ENCODE measurements at places on chromosomes 2 and 18. TPM values are rescaled to one million over a fixed set of nuclear protein-coding genes. Genes with fewer than 3 reads are reported as not detected.

- H3K4me3 ChIP-seq, result no peak overlapping the region
- no peaks in the 10 kb centered on the region for H3K27me3 ChIP-seq
Measured at GRCh38 chr2:193556766-193557470, 1362.2 kb upstream of the TMEFF2 start.

- H3K4me3 ChIP-seq, result no peak overlapping the region
- H3K27me3 ChIP-seq, result no peaks in the 10 kb centered on the region
- H3K36me3 ChIP-seq, result no peaks in the 10 kb centered on the region
- DNase-seq, result no peak
Measured at GRCh38 chr18:51321696-51322095, 124.2 kb upstream of the MEX3C start.

GRCh38 chr2:231992888-231993287 lies 31.4 kb downstream of the DIS3L2 start:
- DNase-seq, result no peak
- peaks cover 3% of the 10 kb centered on the region for H3K4me1 ChIP-seq
- H3K27me3 ChIP-seq, result no peaks in the 10 kb centered on the region

DNA sequence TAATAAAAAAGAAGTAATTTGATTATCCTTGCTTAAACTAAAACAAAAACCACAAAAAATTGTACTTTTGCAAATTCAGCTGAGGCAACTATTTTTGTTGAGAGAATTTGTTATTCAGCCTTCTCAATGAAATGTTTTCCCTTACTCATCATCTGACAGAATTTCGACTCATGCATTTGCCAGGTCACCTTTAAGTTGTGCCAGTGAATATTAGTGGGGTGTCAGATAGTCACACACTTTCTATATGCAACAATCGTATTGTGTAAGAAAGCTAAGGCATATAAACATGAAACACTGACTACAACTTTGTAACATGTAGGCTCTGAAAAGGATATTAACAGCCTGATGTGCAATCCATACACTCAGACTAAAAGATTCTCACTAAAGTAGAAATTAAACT lies 1653.1 kb upstream of the SLC39A10 start:
- H3K27ac ChIP-seq, result no peak overlapping the region
- no peaks in the 10 kb centered on the region for H3K36me3 ChIP-seq
- no peak for DNase-seq
- no peak overlapping the region for H3K4me3 ChIP-seq

GRCh38 chr2:42114091-42114490 lies 55.1 kb upstream of the EML4 start:
- no peak overlapping the region for H3K4me3 ChIP-seq
- H3K27me3 ChIP-seq, result no peaks in the 10 kb centered on the region
- no peak for DNase-seq
- no peak overlapping the region for H3K27ac ChIP-seq
- H3K36me3 ChIP-seq, result no peaks in the 10 kb centered on the region
- H3K4me1 ChIP-seq, result no peaks in the 10 kb centered on the region

DNA sequence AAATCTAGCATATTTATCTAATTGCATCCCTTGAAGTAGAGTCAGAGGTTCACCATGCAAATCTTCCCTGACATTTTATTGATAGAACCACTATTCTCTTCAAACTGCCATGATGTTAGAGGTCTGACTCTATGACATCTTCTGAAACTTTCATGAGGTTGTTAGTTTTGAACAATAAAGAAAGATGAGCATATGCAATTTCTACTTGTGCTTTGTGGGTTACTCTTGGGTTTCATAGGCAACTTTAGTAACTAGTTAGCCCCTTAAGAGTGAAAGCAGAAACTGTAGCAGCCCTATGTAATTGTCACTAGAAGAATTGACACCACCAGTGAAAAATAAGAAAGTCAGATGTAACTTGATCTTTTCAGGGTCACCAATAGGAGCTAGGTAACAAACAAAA lies 53.1 kb upstream of the ZEB2 start:
- DNase-seq, result no peak
- H3K27ac ChIP-seq, result no peak overlapping the region
- H3K36me3 ChIP-seq, result no peaks in the 10 kb centered on the region

DNA sequence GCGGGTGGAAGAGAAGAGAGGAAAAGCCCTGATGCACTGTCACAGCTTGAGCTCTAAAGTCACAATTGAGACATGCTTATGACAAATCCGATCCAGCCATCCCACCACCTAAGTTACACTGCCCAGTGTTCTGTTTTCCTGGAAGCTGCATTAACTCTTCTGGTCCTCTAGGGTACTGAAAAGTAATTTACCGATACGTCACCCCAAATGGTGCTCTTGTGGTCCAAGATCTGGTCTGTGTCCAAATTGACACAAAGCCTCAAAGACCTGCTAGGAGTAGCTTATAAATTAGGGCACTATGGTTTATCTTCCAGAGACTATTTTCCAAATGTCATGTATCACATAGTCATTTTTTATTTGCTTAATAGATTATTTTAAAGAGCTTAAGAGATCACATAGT lies 186.7 kb upstream of the ETAA1 start:
- no peaks in the 10 kb centered on the region for H3K4me1 ChIP-seq
- H3K27me3 ChIP-seq, result no peaks in the 10 kb centered on the region
- H3K36me3 ChIP-seq, result no peaks in the 10 kb centered on the region
- DNase-seq, result no peak
- H3K27ac ChIP-seq, result no peak overlapping the region
- no peak overlapping the region for H3K4me3 ChIP-seq

DNA sequence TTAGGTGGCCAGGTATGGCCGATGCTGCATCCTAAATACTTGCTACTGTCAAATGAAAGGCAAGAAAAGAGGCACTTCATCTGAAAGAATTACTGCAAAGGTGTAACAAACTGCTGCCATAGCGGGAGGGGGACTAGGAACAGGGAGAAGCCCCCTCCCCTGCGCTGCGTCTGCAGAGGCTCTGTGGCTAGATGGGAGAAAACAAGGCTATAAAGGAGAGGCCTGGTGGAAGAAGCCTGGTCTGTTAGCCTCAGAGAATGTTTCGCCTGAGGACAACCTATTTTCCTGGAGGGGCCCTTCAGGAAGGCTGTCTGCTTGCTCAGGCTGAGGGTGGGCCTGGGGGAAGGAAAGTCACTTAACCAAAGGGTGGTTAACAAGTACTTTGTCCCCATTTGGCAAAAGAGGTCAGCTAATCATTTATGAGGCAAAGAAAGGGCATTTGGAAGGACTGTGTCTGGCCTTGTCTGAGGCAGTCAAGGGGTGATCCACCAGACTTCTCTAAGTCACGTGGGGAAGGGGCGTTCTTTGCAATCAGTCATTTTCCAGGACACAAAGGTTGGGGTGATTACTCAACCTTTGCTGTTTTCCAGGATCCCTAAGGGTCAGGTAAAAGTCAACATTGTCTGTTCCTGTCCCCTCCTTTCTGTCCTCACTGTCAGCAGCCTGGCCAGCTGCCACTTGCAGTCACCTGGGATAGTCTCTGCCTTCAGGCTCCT lies 103.0 kb upstream of the TMEM200C start:
- no peaks in the 10 kb centered on the region for H3K27me3 ChIP-seq
- H3K4me3 ChIP-seq, result no peak overlapping the region
- no peak overlapping the region for H3K27ac ChIP-seq
- DNase-seq, result no peak
- no peaks in the 10 kb centered on the region for H3K36me3 ChIP-seq
- no peaks in the 10 kb centered on the region for H3K4me1 ChIP-seq

GRCh38 chr18:47731276-47731675 lies 199.2 kb downstream of the SMAD2 start:
- no peaks in the 10 kb centered on the region for H3K4me1 ChIP-seq
- H3K27ac ChIP-seq, result no peak overlapping the region
- DNase-seq, result no peak
- H3K4me3 ChIP-seq, result no peak overlapping the region

DNA sequence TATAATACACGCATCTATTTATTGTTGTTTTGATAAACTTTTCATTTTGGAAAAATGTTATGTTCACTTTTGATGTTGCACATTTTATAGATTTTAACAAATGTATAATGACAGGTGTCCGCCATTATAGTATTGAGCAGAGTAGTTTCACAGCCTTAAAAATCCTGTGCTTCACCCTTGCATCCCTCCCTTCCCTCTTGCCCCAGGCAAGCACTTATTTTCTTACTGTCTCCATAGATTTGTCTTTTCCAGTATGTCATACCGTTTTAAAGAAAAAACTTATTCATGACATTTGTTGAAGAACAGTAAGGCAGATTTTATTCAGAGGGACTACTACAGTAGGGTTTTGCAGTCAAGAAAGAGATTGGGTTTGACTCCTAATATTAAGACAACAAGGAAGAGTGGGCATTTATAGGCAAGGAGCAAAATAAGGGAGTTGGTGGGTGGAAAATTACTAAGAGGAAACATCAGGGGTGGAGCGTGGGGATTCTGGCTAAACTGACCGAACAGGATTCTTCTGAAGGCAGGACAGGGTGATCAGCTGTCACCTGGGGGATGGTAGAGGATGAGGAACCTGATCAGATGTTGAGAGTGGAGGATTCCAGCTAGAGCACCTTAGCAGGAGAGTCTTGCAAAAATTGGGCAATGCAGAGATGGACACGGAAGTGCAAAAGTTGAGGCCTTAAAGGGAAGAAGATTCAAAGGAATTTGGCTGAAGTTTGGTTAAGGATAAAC lies 108.8 kb downstream of the NCK2 start:
- H3K27me3 ChIP-seq, result no peaks in the 10 kb centered on the region
- DNase-seq, result no peak
- no peaks in the 10 kb centered on the region for H3K36me3 ChIP-seq
- H3K27ac ChIP-seq, result no peak overlapping the region

DNA sequence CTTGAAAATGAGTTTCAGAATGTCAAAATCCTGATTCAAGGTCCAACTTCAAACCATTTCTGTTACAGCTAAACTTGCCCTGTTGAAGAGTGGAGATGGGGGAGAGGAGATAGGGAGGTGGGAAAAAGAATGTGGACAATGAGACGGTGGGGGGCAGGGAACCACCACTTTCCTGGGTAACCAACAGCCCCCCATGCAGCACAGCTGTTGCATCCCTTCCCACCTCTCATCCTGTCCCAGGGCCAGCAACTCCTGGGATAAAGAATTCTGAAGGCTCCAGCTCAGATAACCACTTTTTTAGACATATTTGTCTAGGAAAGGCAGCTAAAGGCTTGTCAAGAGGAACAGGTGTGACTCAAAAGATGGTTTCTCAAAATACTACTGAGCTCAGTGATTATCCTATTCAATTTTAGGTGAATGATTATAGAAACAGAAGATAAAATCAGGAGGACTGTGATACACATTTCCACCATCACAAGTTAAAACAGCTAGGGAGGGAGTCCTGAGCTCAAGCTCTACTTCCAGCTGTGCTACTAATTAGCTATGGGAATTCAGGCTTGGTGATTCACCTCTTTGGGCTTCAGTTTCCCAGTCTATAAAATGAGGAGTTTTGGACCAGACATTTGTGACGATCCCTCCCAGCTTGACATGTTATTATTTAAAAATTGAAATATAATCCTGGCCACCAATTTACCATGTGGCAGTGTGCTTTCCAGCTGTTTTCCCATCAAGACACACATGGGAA lies 36.3 kb downstream of the HDHD2 start:
- H3K4me3 ChIP-seq, result no peak overlapping the region
- H3K27ac ChIP-seq, result no peak overlapping the region
- H3K36me3 ChIP-seq, result peaks cover 11% of the 10 kb centered on the region
- H3K4me1 ChIP-seq, result no peaks in the 10 kb centered on the region
- H3K27me3 ChIP-seq, result no peaks in the 10 kb centered on the region

Gene KCTD18
- 16.4 TPM for polyA plus RNA-seq

DNA sequence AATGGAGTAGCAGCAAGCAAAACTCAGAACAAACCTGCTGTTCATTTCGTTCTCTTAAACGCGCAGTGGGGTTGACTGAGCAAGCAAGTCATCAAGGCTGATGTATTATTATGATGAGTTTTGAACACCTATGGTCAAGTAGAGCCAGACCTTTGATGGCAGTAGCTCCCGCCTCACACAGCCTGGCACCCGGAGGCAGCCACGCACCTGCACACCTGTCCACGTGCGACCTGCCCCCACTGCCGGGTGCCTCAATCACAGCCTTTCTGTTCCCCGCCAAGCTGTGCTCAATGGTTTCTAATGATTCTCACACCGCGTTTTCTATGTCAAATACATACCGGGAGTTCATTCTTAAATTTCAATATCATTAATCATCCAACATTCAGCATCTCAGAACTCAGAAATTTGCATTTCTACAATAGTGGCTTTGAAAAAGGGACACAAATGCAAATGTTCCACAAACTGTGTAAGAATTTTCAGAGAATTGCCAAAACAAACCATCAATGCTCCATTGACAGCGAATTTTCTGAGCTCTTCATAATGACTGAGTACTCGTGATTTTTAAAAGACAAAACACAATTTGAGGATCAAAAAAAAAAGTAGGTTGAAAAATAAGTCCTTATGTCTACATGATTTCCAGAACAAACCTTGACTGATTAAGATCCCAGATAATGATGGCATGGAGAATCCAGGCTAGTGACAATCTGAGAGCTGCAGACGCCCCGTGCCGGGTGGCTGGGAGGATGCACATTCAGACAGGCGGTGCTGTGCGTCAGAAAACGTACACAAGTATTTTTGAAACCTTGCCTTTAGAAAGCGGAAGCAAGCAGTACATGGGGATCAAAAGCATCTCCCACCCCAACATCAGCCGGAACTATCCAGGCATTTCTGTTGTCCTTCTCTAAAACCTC lies 56.6 kb downstream of the HDAC4 start:
- DNase-seq, result no peak
- no peaks in the 10 kb centered on the region for H3K36me3 ChIP-seq
- H3K27ac ChIP-seq, result no peak overlapping the region
- H3K27me3 ChIP-seq, result no peaks in the 10 kb centered on the region
- H3K4me3 ChIP-seq, result no peak overlapping the region

Gene CD28
- polyA plus RNA-seq, result 4.0 TPM

DNA sequence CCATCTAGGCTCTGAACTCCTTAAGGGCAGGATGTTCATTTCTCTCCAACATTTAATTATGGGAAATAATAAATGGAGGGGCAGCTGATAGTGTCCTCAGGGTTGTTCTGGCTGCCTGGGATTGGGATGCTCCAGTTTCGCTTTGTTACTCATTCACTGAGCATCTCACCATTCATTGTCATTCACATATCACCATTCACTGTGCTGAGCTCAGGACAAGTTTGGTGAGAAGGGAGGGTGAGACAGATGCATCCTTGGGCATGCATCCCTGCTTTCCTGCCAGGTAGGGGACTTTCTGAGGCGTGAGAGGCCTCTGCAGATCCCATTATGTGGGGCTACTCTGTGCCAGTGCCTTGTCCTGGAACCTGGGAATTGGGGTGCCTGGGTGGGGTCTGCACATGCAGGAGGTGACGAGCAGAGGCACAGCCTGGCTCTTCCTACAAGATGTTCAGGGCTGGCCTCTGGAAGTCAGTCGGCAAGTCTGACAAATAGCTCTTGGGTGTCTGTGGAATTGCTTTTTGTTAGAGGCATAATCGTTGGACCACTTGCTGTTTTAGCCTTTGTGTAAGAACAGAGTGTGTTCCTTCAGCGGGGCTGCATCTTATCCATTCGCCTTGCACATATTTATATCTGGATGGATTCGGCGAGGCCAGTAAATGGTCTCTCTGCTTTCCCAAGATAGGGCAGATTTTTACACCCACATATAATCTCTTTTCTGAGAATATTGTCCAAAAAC lies 323.2 kb upstream of the THSD7B start:
- H3K36me3 ChIP-seq, result no peaks in the 10 kb centered on the region
- no peaks in the 10 kb centered on the region for H3K27me3 ChIP-seq
- DNase-seq, result no peak
- no peaks in the 10 kb centered on the region for H3K4me1 ChIP-seq
- H3K27ac ChIP-seq, result no peak overlapping the region
- no peak overlapping the region for H3K4me3 ChIP-seq
